ENCODE measurements at places on chromosomes 3 and 15.

DNA sequence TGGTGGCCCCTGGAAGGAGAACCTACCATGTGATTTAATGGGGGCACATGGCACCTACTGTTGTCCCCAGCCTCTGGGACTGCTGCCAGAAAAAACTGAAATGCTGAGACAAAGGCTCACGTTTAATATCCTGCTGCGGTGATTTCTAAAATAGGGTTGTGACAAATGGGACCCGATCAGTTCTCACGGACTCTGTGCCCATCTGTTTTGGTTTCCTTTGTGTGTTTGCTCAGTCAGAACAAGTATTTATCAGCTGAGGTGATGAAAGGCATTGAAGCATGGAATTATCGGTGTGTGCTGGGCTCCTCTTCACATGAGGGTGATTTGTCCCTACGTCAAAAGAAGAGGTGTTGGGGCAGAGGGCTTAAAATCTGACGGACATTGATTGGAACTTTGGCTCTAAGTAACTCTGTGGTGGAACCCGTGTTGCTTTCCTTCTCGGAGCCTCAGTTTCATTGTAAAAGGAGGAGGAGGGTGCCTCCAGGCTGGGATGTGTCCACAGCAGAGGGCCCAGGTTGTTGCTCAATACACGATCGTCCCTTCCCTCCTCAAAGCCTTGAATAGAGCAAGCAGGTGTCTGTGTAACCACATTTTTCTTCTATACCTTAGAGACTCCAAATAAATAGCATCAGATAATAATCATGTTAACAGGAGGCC lies 283.3 kb upstream of the RGMA start:
- DNase-seq, result no peak

- no peak for DNase-seq
Observed at GRCh38 chr3:138890555-138891187, 55.9 kb upstream of the PIK3CB start.

GRCh38 chr3:87509401-87509800 lies 233.0 kb upstream of the POU1F1 start:
- no peak for DNase-seq

DNA sequence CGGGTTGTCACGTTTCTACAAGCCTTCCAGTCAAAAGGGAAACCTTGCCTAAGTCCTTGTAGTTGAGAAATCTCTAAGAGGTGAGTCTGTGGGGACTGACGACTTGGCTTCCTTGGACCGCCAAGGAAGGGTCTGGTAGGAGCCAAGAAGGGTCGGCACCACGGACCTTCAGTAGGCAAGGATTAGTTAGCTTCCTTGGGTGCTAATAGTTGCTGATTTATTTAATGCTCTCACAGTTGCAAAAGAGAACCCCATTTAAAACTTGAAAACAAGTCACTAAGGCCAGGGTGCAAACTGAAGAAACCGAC lies 361 bp upstream of the LCMT2 start:
- DNase-seq, result no peak

DNA sequence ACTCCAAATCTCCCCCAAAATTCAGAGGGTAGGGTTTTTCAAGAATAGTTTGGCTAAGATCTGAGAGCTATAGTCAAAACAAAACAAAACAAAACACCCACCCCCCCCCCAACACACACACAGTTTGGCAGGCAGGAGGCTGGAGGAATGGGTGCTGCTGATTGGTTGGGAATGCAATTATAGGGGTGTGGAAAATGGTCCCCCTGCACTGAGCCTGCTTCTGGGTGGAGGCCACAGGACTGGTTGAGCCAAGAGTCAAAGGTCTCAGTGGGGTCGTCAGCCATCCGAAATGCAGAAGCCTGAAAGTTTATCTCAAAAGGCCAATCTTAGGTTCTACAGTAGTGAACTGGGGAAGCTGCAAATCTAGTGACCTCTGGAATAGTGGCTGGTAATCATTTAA lies 2.5 kb upstream of the HACD2 start:
- no peak for DNase-seq

DNA sequence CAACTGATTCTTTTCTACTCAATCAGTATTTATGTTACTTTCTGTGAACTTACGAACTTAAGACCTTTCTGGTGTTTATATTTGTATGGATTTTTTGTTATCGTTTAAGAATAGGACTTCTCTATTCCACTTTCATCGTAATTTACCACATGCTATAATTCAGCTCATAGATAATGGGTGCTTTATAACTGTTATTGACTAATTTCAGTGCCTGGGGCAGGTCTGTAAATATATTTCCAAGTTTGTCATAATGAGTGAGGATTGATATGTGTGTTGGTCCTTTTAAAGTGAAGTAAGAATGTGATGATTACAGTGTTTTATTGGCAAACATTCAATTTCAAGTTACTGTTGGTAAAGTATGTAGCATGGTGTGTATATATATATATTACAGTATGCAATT lies 1.8 kb upstream of the NAALADL2 start:
- DNase-seq, result no peak

DNA sequence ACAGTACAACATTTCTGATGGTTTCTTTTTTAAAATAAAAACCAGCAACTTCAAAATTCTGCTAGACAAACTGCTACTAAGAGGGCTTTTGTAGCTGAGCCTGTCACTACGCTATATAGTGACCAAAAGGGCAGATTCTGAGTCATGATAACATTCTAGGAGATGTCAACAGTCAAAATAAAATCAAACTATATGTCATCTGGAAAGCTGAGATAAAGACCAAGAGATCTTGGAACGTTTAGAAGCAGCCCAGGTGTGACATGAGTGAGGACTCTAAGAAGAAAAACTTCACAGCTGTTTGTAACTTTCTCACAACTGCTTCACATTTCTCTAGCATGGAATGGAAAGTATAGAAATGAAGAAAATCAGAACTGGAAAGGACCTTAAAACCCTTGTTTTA lies 84.6 kb downstream of the FILIP1L start:
- DNase-seq, result no peak

DNA sequence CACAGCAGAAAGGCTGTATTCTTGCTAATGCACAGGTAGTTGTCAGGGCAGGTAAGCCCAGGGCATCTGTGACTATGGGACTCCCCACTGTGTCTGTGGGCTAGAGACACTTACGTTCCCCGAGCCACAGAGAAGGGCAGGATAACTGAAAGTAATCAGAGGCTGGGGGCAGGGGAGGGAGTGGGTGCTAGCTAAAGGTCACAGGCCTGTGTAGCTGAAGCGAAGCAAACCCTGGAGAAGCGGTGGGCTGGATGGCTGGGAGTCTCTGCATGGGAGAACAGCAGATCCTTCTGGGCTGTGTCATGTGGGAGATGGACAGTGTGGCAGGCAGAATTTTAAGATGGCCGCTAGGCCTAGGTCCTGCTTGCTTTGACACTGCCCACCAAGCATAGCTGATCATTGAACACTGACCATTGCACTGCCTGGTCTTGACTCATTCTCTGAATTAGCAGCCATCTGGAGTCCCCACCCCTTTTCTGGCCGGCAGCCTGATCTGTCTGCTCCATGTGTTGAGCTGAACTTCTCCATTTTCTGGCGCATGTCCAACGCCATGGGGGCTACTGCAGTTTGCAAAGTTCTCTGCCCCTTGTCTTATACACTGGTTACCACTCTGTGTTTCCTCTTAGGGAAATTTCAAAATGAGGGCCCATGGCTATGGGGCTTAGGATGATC lies 110.0 kb downstream of the DGKG start:
- no peak for DNase-seq

DNA sequence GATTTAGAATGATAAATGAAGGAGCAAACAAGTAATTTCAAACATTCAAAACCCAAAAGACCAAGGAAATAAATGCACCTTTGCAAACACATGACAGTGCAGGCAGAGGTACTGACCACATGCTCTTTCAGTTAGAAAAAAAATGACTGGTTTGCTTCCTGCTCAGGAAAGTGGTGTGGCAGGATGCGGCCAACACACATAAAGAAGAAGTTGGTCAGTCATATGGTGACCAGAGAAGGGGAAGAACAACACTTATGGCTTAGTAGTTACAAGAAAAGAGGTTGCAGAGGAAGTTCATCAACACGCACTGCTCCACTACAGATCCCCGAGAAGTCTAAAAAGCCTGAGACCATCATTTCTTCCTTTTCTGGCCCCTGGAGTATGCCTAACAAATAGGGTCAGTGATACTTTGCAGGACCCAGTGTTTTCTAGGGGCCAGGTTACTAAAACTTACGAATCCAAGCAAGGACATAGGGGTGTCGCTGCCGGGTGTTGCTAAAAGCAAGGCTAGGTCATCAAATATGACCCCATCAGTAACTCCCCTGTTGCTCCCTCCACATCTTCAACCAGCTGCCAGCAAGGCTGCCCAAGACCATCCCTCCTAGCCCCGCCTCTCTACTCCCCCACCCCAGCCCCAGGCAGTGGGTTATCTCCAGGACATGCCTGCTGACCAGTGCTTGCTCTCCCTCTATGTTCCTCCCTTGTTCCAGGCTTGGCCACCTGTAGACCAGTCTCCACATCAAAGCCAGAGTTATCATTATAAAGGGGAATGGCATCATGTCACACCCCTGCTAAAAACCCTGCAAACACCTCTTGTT lies 11.2 kb downstream of the ATP8B4 start:
- no peak for DNase-seq
